ENCODE measurements at places on chromosomes 7 and 10.

DNA sequence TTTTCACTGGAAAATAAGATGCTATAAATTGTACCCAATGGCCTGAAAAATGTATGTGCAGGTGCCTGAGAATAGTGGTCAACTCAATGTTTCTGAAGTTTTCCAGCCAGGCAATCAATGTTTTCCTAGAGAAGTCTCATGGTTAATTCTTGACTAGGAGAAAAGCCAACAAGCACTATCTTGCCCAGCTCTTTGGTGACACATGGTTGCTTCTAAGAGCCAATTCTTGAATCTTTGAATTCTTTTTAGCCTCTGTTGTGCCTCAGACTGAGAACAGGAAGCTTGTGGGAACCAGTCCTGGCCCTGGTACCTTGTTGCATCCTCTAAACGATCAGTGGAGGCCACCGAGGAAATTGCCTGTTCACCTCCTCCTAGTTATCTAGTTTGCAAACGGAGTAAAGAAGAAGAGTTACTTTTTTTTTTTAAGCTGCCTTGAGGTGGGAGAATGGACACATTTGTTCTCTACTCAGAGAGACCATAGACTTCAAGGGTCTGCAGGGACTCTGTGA is 144.0 kb upstream of the MKLN1 start:
- no peak for DNase-seq

DNA sequence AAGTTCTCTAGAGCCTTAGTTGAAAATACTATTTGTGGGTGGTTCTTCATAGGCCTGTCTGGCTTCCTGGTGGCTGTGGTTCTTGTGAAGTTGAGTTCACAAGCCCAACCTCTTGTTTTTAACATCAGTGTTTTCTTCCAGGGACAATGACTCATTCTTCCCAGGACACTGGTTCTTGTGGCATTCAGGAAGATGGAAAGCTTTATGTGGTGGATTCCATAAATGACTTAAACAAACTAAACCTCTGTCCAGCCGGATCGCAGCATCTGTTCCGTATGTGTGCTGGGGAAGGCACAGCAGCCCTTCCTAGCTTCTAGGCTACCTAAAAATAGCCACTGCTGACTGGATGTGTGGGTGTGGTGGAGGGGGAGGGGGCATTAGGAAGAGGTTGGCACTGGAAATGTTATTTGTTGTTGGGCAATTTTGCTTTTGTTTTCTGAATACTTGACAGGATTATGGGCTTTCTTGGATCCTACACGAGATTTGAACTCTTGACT is 3.9 kb downstream of the LSMEM1 start:
- no peak for DNase-seq

DNA sequence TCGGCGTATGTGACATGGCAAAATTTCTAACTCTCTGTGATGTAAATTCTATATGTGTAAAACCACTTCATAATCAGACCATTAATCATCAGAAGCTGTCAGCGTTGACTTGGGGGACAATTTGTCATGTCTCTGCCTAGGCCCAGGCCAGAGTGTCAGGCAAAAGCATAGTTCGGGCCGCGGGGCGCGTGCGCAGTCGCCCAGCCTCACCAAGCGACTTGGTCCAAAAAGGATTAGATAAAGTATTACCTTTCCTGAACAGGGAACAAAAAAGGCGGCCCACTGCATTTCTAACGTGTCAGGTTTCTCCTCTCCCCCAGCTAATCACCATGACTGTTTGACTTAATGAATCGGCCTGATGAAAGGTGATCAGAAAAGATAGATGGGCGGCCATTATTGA is 114.2 kb downstream of the EBF3 start:
- DNase-seq, result no peak

DNA sequence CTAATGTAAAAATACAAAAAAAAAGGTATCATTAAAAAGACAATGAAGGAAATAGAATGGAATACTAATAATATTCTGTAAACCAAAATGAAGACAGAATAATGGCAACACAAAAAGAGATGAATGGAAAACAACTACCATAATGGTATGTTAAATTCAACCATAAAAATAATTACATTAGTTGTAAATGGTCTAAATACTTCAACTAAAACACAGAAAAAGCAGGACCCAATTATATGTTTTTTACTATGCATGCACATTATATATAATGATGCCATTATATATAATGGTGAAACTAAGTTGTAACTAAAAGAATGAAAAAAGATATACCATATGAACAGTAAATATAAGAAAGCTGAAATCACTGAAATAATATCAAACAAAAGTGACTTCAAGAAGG is 76.5 kb downstream of the CUBN start:
- no peak for DNase-seq

GRCh38 chr7:15778191-15778590 is 91.7 kb upstream of the MEOX2 start:
- DNase-seq, result no peak

GRCh38 chr10:37734971-37735370 is 122.4 kb downstream of the ZNF248 start:
- DNase-seq, result no peak

Measured in activated gamma-delta T cell (primary cell).